ENCODE measurements at places on chromosomes 6 and 20.
A peak's percentile ranks its signal among the peaks of the same experiment; 100 is the strongest.

DNA sequence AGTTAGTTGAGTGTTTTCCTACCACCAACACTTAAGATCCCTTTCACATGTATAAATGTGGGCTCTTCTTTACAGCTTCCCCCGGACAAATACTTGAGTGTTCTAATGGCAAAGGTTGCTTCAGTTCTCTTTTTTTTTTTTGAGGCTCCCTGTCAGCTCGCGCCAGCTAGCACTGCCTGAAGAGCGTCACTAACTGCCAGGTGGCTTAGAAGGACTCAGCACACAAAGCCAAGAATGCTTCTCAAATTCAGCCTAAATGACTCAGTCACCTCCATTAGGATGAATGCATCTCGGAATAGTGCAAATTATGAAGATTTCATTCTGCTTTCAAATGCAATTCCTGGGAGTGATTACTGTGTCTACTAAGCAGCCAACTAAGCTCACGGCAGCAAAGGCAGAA lies 150.7 kb upstream of the BTBD3 start:
- peak; percentile 8 for DNase-seq

GRCh38 chr6:42250274-42250931 lies 32.7 kb upstream of the MRPS10 start:
- no peak for DNase-seq

DNA sequence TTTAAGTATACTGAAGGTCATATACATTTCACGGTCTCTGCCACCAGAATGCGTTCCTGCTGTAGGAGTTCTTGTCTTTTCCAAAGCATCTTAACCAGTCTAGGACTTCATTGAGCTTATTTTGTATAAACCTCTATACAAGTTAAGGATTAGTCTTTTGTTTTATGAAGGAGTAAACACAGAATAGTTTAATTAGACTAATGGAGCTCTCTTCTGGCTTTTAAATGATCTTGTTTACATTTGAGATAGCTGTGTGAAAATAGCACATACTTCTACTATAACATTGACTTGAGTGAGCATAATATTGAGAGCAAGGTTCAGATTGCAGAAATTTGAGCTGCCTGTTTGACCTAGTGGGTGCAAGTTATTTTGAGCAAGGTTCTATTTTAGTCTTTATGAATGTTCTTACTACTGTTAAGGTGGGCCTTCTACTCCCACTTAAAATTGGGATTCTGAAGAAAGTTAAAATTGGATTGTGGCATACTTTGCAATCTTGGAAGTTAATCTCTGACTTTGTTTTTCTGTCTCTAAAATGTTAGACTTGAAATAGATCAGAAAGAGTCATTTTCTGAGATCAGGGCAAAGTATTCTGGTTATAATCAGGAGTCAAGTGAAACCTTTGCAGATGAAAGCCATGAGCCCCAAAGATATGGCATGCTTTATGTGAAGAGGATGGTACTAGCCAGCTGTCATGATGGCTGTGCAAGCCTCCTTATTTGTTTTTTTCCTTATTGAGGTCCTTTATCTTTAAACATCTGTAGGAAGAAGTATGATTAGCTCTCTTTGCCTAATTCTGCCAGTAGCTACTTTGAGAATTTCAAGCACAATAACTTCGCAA lies 41.8 kb downstream of the RPRD1B start:
- DNase-seq = peak; percentile 56

DNA sequence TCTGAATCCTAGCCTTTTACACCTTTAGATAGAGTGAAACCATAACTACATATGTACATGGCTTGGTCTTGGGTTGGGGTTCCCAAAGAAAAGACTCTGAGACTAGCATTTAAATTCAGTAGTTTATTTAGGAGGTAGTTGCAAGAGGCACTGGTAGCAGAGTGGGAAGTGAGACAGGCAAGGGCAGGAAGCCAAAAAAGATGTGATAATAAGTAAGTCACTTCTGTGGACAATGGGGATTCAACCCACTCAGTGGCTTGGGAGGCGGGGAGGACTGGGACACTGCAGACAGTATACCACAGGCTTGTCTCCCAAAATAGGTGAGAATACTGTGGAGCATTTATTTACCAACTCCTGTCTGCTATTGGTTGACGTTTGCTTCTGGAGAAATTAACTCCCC lies 131.9 kb downstream of the SLC24A3 start:
- DNase-seq = no peak

- no peak for DNase-seq
These were observed 101.7 kb upstream of the PMEPA1 start for GRCh38 chr20:57811374-57812020.

- peak; percentile 100 for DNase-seq
These were observed 115.1 kb downstream of the JAG1 start for GRCh38 chr20:10558635-10559187.

- DNase-seq = peak; percentile 38
These were observed 422.6 kb downstream of the HTR1B start for GRCh38 chr6:77040568-77041195.

DNA sequence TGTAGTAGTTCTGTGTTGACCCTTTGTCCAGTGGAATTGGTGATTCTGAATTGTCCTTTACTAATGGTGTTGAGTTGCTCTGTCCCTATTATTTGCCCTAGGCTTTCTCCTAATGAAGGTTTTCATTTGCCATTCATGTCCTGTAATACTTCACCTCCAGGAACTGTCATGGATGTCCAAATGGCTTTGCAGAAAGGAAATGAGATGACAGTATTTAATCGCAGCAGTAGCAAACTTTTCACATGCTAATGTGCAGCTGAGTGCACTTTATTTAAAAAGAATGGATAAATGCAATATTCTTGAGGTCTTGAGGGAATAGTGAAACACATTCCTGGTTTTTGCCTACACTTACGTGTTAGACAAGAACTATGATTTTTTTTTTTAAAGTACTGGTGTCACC lies 131.4 kb downstream of the SULF2 start:
- DNase-seq = no peak

DNA sequence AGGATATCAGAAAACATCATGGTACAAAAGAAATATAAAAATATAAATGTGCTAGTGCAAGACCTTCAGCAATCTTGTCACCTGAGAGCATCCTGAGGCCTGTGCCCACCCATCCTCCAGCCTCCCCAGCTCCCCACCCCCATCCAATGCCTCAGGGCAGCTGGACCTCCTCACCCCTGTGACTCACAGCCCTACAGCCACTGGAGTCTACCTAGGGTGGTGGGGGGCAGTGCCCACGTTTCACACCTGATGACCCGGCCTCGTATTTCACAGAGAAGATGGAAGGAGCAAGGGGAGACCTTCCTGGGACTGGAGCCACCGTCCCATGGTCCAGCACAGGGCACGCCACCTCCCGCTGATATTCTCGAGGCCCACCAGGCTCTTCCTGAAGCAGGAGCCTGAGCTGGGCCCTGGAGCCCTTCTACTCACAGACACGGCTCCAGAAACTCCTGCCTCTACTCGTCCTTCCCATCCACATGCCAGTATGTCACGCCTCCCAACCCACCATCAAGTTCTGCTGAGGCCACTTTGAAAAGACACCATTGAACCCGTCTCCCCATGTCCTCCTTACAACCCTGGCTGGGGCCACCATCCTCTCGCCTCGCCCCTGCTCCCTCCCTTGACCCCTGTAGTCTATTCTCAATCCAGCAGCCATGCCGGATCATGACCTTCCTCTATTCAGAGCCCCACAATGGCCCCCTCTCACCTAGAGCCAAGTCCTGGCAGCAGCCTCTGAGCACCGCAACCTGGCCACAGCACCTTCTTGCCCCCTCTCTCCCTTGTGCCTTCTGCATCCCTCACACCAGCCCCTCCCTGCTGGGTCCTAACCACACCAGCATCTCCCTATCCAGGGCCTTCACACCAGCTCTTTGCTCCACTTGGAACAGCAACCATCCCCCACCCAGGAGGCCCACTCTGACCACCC lies 13.3 kb downstream of the APMAP start:
- no peak for DNase-seq

GRCh38 chr6:125631165-125631564 lies 118.3 kb upstream of the HEY2 start:
- DNase-seq = no peak

- DNase-seq = no peak
These were observed 64.0 kb upstream of the TFB1M start for GRCh38 chr6:155378276-155378675.

GRCh38 chr6:30837870-30838269 lies 46.4 kb upstream of the DDR1 start:
- no peak for DNase-seq

GRCh38 chr6:112013051-112013450 lies 40.9 kb upstream of the CCN6 start:
- DNase-seq = peak; percentile 47

DNA sequence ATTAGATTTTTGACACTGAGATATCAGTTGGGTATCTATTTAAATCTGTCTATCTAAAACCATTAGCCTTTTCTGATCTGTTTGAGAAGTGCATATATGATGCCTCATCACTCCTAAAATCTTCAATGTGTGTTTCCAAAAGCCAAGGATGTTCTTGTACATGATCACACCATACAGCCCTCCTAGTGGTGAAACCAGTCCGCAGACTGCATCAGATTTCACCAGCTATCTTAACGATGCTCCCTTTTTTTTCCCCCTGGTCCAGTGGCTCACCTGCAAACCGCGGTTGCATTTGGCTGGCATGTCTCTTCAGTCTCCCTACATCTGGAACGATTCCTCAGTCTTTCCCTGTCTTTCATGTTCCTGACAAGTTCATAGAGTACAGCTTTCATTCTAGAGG lies 4.0 kb downstream of the KIZ start:
- no peak for DNase-seq

- DNase-seq = no peak
These were observed 311.1 kb upstream of the SULF2 start for GRCh38 chr20:48096212-48096875.

DNA sequence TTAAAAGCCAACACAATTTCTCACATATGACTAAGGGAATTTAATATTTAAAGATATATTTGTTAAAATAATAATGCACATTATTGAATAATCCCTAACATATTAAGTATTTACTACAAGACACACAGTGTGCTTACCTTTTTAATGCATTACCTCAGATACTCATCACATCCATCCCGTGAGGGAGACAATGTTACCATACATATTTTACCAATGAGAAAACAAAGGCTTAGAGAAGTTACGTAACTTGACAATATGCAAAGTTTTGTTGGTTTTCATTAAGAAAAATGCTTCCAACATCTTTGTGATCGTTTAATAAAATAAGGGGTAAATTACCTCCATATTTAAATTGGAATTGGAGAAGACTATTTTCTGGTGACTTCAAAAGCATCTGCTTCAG lies 4.3 kb downstream of the IFNGR1 start:
- peak; percentile 25 for DNase-seq

GRCh38 chr6:84249724-84250123 lies 22.3 kb upstream of the CEP162 start:
- DNase-seq = peak; percentile 11
